A673 (cell line): ENCODE measurements at places on chromosomes 5 and 9.

DNA sequence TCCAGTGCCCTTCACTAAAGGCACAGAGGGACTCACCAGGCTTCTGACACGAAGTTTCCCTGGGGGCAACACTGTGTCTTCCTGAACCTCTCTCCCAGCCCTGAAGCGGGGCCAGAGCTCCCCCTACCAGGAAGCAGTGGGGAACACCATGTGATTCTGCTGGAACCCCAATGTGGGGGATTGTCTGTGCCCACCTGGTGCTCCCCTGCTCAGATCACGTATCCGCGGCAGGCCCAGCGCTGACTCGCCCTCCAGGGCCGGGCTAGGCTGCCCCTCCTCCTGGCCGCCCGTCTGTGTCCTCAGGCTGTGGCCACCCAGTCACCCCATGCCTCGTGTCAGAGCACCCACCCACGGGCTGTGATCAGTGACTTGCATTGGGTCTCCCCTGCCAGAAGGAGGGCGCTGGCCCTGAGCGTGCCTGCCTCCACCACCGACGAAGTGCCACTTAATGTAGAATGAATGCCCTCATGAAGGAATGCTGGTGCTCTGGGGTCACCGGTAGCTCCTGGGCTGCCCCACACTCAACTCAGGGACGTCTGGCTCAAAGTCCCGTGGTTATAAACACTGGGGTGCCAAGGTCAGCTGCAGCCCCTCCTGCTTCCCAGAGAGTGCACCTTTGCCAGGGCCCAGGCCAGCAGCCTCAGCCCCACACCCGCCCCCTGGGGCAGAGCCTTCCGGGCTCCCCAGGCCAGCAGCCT lies 22.1 kb downstream of the SARDH start:
- DNase-seq, result peak; percentile 74

DNA sequence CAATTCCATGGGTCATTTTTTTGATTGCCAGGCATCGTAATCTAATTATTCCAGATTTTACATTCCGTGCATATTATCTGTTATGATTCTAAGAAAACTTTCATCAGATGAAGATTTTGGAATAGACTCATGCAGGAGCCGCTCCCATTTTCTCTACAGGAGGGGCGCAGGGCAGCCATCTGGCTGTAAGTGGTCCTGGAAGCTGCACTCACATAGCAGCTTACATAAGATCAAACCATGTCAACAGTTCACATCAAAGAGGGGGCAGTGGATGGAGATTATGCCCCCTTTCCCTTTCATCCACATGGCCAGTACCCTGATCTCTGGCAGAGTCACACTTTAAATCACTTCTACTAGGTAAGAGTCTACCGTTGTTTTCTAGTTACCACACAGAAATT lies 73.3 kb upstream of the PCA3 start:
- no peak for DNase-seq

- no peak for DNase-seq
Observed at GRCh38 chr9:128162215-128163026, 2.4 kb downstream of the BBLN start.

DNA sequence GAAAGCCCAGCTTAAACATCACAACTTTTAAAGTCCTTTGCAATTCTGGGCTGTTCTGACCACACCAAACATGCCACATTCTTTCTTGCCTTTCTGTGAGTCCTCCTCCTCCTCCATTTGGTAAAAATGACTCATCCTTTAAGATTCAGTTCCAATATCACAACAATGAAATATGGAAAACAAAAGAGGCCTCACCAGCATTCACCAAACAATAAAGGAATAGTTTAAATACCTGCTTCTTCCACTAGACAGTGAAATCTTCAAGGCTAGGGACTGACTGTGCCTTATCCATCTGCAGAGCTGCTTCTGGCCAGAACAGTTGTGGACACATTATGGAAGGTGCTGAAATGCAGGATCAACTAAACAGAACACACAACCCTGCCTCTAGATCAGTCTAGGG lies 36.0 kb downstream of the NR6A1 start:
- DNase-seq, result no peak

GRCh38 chr5:411728-412127 lies 31.2 kb upstream of the EXOC3 start:
- no peak for DNase-seq

DNA sequence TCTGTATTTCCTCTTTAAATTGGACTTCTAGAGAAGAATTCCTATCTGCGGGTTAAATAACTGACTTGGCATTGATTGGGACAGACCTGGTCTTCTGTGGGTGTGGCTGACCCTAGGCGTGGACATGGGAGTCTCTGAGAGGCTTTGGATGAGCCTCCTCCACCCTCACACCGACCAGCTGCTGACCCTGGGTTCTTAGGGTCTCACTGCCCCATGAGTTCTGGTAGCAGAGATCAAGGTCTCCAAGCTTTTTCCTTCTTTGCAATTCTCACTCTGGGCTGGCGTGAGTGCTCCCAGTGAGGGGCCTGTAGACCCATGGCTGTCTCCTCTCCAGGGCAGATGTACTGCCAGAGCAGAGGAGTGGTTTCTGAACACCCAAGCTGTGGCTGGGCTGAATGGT lies 41.6 kb upstream of the PITX1 start:
- no peak for DNase-seq

DNA sequence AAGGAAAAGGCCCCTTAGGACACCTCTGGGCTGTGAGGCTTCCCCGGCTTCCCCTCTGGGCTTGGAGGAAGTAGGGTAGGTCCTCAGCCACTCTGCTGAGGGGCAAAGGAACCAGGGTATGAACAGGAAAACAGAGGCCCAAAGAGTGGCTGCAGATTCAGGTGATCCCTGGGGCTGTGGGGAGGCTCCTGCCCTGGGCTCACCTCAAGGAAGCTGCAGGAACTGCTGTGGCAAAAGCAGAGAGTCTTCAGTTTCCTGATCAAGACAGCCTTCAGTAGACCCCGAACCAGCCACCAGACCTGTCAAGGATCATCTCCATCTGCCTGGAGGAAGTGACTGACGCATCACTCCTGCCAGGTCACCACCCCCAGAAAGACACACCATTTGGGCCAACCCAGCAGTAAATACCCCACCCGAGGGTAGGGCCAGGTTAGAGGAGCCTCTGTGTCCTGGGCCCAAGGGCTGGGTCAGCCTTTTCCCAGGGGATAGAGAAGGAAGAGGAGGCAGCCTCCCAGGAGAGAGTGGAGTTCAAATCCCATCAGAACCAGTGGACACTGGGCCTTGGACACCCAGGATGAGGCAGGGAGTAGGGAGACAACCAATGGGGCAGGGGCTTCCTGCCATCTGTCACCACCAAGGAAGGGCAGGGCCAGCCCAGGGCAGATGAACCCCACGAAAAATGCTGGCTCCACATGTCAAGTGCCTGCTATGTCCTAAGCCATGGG lies 5.8 kb upstream of the ST6GALNAC6 start:
- DNase-seq, result no peak

GRCh38 chr5:166758151-166758550 lies 1533.3 kb upstream of the WWC1 start:
- DNase-seq, result no peak

DNA sequence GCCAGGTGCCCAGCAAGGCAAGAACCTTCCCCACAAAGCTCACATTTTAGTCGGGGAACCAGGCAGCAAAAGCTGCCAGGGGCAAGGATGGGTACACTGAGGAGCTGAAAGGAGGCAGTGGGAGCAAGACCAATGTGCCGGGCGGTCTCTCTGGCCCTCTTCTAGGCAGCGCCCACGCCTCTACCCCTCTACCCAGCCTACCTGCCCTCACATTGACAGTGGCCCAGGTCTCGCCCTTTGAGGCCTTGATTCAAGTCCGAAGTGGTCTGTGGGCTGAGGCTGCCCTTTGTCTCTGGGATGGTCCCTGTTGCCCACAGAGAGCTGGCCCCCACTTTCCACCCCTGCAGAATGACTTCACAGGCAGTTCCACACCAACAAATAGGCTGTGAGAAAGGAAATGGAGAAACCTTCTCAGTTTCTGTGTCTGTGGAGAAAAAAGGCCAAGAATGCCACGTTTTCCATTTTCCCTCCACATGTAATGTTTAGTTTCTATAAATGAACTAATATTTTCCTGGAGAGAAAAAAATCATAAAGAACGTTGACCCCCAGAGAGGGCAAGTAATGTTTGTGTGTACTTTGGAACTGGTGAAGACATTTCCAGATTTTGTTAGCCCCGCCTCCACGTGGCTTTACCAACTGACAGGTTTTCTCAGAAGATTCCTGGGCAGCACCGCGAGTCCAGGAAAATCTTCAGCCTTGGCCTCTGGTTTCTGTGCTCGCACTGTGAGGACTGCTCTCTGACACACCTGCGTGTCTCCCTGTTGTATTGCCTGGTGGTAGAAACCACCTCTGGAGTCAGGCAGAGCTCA lies 57.4 kb upstream of the ANGPTL2 start:
- DNase-seq, result no peak

DNA sequence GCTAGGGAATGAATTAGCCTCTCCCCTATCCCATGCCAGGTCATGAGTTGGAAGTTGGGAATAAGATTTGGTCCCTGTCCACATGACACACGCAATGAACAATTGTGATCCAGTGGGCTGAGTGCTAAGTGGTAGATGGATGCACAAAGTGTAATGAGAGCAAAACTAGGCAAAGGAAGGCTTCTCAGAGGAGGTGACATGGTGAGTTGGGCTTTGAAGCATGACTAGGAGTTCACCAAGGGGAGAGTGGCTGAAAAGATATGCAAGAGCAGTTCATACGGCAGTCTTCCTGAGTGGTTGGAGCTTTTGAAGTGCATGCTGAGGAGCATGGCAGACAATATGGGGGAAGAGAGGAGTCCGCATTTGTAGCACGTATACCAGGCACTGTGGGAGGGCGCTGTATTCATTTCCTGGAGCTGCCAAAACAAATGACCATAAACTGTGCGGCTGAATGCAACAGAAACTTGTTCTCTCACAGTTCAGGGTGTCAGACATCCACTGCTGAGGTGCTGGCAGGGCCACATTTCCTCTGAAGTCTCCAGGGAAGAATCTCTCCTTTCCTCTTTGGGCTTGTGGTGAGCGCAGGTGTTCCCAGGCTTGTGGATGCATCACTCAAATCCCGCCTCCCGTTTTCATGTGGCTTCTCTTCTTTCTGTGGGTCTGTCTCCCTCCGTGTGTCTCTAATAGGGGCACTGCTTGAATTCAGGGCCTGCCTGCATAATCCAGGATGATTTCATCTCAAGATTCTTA lies 49.5 kb downstream of the NSG2 start:
- no peak for DNase-seq

DNA sequence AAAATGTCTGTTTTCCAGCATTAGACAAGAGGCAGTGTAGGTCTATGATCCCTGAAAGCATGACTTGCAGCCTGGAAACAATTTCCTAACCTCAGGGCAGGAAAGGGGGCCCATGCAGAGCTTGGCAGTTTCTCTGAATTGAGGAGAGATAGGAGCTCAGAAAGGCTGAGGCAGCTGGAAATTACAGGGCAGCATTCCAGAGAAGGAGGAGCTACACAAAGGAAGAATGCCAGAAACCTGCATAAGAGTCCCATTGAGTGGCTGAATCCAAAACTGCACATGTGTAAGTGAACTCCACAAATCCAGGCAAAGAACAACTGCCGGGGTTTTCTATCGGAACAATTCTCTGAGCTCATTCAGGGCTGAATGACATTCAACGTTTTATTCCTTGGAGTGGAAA lies 346.8 kb downstream of the PIK3R1 start:
- DNase-seq, result peak; percentile 87

- peak; percentile 37 for DNase-seq
Observed at GRCh38 chr5:137619191-137619870, 116.6 kb downstream of the KLHL3 start.

- no peak for DNase-seq
Observed at GRCh38 chr5:158807946-158808345, 291.8 kb downstream of the EBF1 start.

DNA sequence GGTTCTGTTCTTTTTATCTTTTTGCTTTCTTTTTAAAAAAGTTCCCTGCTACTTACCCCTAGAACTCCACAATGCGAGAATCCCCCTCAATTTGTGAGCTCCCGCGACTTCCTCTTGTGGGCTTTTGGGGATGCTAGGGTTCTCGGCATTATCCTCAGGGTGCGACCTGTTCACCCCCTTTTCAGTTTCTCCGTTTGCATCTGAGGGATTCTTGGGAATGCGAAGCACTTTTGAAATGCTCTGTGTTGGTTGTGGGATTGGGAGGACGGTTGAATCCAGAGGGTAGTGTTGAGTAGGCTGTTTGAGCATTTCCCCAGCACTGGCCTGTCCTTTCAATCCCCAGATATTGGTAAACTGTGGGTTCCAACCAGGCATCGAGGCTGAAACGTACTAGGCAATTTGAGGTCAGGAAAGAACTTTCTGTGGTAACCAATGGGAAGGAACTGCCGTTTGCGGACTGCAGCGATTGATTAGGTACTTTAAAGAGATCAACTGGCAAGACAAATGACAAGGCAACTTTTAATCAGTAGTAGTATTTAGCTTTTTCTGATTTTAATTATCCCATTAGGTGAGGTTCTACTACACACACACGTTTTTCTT lies 415 bp downstream of the XRCC4 start:
- DNase-seq, result no peak

- DNase-seq, result no peak
Observed at GRCh38 chr5:32791536-32792243, 80.6 kb downstream of the NPR3 start.

DNA sequence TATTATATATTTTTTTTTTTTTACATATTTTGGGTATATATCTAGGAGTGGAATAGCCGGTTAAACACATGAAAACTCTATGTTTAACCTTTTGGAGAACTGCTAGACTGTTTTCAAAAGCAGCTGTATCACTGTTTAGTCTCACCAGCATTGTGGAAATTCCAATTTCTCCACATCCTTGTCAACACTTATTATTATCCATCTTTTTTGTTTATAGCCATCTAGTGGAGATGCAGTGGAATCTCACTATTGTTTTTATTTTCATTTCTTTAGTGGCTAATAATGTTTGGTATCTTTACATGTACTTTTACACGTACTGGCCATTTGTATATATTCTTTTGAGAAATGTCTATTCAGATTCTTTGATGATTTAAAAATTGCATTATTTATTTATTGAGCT lies 22.7 kb upstream of the CCDC180 start:
- DNase-seq, result no peak

DNA sequence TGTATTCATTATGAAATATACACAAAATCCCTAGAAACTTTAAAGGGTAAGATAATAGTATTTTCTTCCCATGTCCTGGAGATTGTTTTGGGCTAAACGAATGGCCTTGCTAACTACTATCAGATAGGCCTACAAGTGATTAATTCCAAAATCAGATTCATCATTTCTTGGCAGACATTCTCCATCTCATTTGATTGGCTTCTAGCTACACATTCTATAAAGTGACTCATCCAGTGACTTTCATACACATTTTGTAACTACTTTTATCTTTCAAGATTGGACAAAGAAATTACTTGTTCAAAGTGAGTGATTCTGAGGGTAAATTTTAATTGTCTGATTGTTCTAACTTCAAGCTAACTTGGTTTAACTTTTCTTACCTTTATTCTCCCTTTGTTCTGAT lies 93.3 kb downstream of the RAPGEF6 start:
- peak; percentile 28 for DNase-seq
